ENCODE measurements at places on chromosomes 3 and 15.

- DNase-seq, result no peak
These were observed 10.1 kb downstream of the GOLIM4 start for GRCh38 chr3:168085491-168086119.

GRCh38 chr3:139519998-139520737 is 19.4 kb downstream of the RBP1 start:
- DNase-seq, result no peak

- DNase-seq, result no peak
These were observed 6.4 kb downstream of the SIAH2 start for GRCh38 chr3:150756491-150757059.

DNA sequence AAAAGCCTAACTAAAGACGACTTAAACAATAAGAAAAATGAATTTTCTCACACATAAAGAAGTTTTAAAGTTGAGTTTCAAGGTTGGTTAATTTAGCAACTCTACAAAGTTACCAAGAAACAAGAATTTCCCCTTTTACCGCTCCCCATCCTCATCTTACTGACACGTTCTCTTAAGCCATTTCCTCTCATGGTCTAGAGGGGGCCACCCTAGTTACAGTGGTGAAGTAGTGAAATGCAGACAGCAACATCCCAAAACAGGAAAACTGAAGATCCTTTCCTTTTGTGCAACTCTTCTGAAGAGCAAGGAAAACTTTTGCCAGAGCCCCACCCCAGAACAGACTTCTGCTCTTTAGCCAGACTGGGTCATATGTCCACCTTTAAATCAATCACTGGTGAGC is 17.3 kb upstream of the SOX14 start:
- DNase-seq, result no peak

DNA sequence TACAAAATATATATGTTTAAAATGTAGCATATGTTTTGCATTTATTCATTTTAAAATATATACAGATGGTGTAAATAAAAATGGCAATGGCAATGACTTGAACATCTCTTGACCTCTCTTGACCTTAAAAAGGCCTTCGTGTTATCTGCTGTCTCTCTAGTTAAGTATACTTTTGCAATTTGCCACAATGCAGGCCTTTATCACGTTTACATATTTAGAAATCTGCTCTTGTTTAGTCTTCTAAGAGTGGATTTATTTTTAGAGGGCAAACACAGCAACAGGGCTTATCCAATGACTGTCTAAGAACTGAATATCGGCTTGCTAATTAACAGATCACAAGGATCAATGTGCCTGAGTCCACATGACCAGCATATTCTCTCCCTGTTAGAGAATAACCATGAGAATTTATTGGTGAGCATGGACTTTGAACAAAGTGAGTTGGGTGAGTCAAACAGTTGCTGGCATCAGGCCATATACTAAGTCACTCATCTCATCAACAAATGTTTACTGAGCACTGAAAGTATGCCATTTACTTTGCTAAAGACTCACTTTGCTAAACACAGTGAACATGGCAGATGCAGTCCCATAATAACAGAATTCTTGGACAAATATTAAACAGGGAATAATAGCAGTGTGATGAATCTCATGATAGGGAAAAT is 48.2 kb downstream of the MDFIC2 start:
- no peak for DNase-seq

GRCh38 chr3:143822374-143822773 is 25.9 kb downstream of the SLC9A9 start:
- DNase-seq, result no peak

DNA sequence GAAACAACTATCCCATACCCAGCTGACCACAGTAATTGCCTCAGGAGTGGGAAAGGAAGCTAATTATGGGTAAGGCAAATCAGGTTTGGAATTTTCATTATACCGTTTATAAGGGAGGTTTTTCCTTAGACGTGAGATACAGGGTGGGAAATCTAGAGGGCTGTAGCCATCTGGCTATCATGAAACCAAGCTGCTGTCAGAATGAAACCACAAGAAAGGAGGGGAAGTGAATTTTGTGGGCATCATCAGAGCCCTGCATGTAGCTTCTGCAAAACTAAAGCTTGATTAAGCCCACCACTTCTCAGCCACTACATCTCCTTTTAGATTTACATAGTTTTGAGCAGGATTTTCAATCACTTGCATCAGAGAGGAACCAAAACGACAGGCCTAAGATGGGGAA is 893.5 kb downstream of the TUSC7 start:
- no peak for DNase-seq

GRCh38 chr15:43249699-43250203 is 17.0 kb downstream of the TGM5 start:
- DNase-seq, result no peak

- DNase-seq, result no peak
These were observed 93.8 kb downstream of the SLCO3A1 start for GRCh38 chr15:91947293-91947679.

GRCh38 chr3:156816091-156816793 is 9.9 kb upstream of the LEKR1 start:
- DNase-seq, result peak; percentile 48

GRCh38 chr3:193078996-193079753 is 161.5 kb upstream of the MB21D2 start:
- no peak for DNase-seq

- DNase-seq, result no peak
These were observed 78.5 kb upstream of the CCNL1 start for GRCh38 chr3:157238457-157238856.

GRCh38 chr3:3276630-3277029 is 97.1 kb upstream of the CRBN start:
- no peak for DNase-seq

DNA sequence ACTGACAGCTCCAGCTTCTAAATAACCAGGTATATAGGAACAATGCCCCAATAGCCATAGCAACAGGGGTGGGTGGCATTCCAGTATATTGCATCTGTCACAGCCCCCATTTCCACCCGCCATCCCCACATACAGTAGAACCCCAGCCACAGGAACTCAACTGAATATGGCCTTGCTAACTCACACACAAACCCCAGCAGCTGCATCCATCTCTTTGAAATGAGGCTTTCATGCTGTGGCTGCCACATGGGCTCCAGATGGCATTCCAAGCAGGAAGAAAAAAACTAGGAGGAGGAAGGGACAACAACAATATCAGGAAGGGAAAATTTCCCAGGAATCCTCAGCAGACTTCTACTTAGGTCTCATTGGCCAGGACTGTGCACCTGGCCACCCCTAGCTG is 54.6 kb downstream of the CCR3 start:
- no peak for DNase-seq

- DNase-seq, result no peak
These were observed 33.0 kb upstream of the SLC12A8 start for GRCh38 chr3:125245521-125245920.

DNA sequence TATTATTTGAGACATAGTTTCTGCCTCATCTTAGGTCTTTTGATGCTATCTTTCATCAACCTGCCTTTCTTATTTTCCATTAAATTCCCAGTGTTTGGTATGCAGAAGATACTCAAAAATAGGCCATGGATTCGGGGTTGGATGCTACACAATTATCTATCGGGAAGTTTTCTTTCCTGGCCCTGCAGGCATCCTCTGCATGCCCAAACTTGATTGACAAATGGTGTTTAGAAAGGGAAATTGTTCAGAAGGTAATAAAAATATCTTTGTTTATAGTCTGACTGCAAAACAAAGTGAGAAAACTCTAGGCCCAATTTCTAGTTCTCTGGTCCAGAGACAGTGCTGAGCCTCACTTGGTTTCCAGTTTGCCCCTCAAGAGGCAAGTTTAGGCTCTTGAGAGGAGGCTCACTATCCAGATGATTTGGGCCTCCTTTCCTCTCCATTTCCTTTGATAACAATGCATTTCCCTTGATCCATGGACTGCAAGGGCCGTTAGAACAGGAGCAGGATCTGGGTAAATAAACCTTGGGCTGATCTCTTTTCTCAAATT is 157.1 kb upstream of the DPH6 start:
- peak; percentile 61 for DNase-seq

- no peak for DNase-seq
These were observed 31.8 kb downstream of the PCOLCE2 start for GRCh38 chr3:142857056-142857455.

- no peak for DNase-seq
These were observed 6.3 kb upstream of the EOMES start for GRCh38 chr3:27728195-27729087.

- no peak for DNase-seq
These were observed 269.6 kb upstream of the CFAP20DC start for GRCh38 chr3:59319442-59319841.

DNA sequence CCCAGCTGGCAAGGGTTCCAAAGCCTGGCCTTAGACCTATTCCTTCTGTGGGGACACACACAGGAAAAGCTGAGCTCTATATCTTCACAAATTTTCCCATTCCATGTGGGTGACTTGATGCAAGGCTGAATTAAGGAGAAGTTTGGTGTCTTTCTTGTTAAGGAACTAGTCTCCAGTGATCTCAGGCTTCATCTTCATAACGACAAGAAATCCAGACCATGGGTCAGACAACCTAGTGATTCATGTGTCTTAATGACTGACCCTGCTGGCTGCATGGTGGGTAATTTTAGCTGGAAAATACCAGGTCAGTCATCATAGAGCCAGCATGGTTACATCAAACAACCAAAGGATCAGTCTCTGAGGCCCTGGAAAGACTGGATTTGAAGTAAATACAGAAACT is 112.7 kb upstream of the SLC4A7 start:
- no peak for DNase-seq

- DNase-seq, result no peak
These were observed 43.0 kb upstream of the HEG1 start for GRCh38 chr3:125098611-125099291.

DNA sequence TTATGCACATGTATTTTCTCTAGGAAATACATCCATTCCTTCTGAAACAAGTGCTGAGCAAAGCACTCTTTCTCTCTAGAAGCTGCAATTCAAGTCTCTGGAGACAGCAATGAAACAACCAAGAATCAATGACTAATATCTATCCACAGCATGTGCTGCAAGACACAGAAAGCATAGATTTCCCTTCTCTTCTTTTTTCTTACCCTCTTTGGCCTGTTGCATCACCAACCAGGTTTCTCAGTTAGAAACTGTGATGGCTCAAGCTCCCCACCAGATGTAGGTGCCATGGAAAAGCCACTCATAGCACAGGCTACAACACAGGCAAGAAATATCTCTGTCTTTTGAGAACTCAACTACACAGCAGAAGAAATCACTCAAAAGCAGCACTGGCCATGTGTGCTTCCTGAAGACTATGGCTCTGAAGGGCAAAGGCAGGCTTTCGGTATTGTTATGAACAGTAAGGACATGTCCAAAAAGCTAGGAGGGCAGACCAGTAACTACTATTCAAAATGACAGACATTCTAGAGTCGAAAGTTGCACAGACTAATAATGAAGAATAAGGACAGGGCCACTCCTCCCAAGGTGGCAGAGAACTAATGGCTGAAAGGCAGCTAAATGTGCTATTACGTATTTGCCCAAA is 15.5 kb downstream of the ZDHHC3 start:
- DNase-seq, result no peak

- DNase-seq, result no peak
These were observed 23.0 kb downstream of the PPM1L start for GRCh38 chr3:160779040-160779439.

DNA sequence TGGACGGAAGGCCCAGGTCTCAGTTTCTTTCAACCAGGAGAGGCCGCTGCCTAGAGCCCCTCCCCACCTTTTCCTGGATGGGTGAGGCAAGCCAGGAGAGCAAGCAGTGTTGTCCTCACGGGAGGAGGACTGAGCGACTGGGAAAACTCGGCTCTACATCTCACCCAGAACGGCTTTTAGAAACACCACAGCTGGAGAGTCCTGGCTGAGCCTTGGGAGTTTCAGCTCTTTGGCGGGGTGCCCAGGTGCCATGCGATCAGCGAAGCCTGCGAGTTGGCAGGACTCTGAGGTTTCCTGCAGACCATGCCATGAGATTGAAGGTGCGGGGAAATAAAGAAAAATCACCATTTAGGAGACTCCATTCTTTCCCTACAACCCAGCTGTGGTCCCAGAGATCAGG is 26.0 kb downstream of the PPCDC start:
- no peak for DNase-seq

- DNase-seq, result peak; percentile 35
These were observed 16.0 kb upstream of the CCNL1 start for GRCh38 chr3:157175691-157176507.

DNA sequence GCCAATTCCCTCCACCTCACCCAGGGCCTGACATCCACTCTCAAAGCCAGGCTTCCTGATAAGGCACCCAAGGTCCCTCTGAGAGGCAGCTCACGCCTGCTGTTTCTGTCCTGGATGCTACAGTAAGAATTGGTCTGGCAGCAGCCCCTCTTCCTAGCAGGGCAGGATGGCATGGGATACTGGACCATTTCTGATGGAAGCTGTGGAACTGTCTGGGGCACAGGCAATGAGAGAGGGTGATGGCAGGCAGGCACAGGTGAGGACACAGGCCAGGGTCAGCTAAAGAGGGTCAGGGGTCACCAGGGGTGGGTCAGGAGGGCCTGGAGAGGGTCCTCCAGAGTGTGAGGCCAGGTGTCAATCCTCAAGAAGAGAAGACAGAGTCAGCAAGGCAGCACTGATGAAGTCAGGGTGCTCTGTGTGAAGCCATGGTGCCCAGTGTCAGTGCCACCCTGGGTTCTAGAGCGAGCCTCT is 41.9 kb upstream of the SLC41A3 start:
- DNase-seq, result no peak

DNA sequence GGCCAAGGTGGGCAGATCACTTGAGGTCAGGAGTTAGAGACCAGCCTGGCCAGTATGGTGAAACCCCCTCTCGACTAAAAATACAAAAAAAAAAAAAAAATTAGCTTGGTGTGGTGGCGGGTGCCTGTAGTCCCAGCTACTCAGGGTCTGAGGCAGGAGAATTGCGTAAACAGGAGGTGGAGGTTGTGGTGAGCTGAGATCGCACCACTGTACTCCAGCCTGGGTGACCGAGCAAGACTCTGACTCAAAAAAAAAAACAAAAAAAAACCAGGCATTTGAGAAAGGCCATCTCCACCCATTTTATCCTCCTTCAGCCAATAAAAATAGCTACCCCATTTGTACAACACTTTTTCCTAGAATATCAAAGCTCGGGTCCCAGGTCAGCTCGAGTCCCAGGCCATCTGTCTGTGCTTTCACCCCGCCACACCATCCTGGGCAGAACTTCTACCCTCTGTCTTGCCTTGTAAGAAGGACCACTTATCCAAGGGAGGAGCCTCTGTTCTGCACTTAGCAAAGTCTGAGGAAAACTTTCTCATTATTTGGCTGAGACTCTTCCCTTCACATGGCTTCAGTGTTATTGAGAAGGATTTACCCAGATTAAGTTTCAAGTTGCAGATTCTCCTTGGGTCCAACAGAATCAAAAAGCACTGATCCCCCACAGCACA is 99.1 kb downstream of the MESD start:
- no peak for DNase-seq

DNA sequence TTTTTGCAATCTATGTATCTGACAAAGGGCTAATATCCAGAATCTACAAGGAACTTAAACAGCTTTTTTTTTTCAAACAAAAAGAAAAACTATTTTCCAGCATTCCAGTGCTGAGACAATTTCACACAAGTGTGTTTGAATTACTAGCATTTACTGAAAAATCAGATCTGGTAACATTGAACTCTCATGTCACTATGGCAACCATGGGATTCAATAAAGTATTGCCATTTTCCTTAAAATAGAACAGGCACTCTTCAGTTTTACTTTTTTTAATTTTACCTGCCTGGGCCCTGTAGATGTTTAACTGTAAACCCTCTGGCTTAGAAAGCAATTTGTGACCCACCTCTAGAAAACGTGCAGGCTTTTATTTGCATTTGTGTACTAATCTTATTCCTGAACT is 105.4 kb downstream of the MITF start:
- no peak for DNase-seq
